DMS79 (cell line): ENCODE measurements at places on chromosomes 6 and 20.

- no peak for DNase-seq
Observed at GRCh38 chr6:34084591-34085290, 61.1 kb downstream of the GRM4 start.

DNA sequence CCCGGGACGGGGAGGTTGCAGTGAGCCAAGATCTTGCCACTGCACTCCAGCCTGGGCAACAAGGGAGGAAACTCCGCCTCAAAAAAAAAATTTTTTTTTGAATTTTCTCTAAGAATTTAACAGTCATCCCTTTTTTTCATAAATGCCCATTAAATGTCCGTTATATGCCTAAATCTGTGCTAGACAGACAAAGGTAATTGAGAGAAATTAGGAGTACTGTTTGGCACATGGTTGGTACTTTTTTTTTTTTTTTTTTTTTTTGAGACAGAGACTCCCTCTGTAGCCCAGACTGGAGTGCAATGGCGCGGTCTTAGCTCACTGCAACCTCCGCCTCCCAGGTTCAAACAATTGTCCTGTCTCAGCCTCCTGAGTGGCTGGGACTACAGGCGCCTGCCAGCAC, 1.7 kb downstream of the PCMT1 start:
- no peak for DNase-seq

- DNase-seq, result no peak
Observed at GRCh38 chr6:134936931-134937330, 13.0 kb downstream of the ALDH8A1 start.

- no peak for DNase-seq
Observed at GRCh38 chr6:6856538-6857523, 250.9 kb upstream of the RREB1 start.

GRCh38 chr6:2684103-2684749, 66.5 kb downstream of the MYLK4 start:
- no peak for DNase-seq

DNA sequence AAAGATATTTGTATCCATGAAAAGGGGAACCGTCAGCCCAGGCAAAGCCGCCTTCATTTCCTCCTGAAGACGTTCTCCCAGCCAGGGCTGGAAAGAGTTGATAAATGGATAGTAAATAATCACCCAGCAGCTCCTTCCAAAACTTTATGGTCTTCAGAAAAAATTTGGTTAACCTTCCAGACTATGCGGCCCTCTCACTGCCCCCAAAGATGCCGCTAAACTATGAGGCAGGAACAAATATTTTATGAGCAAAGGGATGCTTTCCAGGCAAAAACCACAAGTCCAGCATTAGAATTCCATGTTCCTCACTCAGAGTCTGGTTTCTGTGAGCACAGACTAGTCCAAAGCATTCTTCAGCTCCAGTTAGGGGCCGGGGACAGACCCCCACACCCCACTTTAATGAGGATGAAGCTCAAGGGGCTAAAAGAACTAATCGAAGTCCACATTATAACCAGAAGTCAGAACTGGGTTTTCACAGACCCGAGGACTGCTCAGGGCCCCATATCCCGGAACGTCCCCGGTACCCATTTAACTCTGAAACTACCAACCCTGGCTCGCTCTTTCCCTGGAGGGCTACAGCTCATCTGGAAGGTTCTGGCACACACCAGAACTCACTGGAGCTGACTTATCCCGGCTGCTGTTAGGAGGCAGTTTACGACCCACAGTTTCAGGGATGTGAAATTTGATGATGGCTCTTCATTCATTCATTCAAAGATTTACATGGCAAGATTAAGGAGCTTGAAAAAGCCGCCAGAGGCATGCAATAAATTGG, 29.4 kb downstream of the BMP7 start:
- no peak for DNase-seq
